ENCODE measurements at places on chromosomes 12 and 14. TPM values are rescaled to one million over a fixed set of nuclear protein-coding genes. Genes with fewer than 3 reads are reported as not detected.

The RAD9B gene
- total RNA-seq: 1.2 TPM

The MYH7 gene
- not detected for total RNA-seq

The TSPAN9 gene
- 35.8 TPM for total RNA-seq

The KRT7 gene
- 382 TPM for total RNA-seq

The MSRB3 gene
- total RNA-seq: 136 TPM

- peaks cover 6% of the 10 kb centered on the region for H3K27me3 ChIP-seq
- peak overlapping the region; percentile 98 for H3K27ac ChIP-seq
- H3K4me1 ChIP-seq: peaks cover 87% of the 10 kb centered on the region
- H3K36me3 ChIP-seq: peaks cover 64% of the 10 kb centered on the region
These were observed 53.8 kb downstream of the SSH1 start for GRCh38 chr12:108803428-108804105.

DNA sequence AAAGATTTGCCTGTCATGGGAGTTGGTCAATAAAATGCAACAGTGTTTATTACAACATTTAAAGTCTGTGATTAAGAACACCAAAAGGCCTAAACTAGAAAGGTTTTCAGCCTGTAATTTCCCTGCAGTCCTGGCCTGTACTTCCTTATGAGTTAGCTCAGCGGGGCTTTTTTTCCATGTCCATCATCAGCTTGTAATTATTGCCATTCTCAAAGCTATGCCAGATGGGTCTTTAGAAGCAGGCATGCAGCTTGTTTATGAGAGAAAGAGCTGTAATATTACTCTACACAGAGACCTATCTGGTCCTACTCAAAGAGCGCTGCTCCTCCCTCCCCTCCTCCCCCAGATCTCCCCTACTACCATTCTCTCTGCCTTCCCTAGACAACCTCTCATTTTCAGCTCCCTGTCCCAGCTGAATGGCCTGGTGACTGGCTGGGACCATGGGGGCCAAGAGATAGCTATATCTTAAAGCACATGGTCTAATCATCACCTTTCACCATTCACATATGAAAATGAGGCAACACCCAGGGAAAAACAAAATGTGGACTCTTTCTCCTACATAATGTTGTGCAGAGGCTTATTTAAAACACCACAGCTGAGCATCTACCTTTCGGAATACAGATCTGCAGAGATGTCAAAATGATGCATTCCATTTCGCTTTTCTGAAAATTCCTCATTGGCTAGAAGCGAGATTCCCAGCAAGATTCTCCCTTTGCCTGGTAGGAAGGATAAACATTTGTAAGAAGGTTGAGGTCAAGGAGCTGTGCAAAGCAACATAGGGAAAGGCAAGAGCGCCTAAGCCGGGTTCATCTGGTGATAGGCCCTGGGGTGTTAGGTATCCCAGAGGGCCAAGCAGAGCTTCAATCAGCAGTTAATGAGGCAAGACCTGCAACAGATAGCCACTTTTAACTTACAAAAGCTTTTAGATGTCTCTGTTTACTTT, 209.7 kb upstream of the CDKN3 start:
- no peaks in the 10 kb centered on the region for H3K36me3 ChIP-seq
- H3K4me1 ChIP-seq: peaks cover 28% of the 10 kb centered on the region
- no peak overlapping the region for H3K4me3 ChIP-seq
- no peaks in the 10 kb centered on the region for H3K27me3 ChIP-seq
- H3K27ac ChIP-seq: no peak overlapping the region

DNA sequence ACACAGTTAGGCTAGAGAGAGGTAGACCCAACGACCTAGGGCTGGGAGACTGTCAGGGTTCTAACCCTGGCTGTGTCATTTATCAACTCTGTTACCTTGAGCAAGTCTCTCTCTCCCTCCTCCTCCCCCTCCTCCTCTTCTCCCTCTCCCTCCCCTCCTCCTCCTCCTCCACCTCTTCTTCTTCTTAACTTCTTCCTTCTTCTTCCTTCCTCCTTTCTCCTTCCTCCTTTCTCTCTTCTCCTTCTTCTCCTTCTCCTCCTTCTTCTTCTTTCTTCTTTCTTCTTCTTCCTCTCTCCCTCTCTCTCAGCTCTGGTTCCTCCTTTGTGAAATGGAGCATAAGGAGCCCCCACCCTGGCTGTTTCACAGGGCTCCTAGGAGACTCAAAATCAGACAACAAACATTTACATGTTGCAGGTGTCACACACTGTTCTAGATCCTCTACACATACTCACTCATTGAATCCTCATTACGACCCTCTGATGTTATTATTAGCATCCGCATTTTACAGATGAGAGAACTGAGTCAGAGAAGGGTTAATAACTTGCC, 2.2 kb upstream of the KCNH3 start:
- no peak for DNase-seq
- H3K4me3 ChIP-seq: no peak overlapping the region
- peaks cover 27% of the 10 kb centered on the region for H3K4me1 ChIP-seq
- peaks cover 23% of the 10 kb centered on the region for H3K27me3 ChIP-seq
- H3K27ac ChIP-seq: no peak overlapping the region

DNA sequence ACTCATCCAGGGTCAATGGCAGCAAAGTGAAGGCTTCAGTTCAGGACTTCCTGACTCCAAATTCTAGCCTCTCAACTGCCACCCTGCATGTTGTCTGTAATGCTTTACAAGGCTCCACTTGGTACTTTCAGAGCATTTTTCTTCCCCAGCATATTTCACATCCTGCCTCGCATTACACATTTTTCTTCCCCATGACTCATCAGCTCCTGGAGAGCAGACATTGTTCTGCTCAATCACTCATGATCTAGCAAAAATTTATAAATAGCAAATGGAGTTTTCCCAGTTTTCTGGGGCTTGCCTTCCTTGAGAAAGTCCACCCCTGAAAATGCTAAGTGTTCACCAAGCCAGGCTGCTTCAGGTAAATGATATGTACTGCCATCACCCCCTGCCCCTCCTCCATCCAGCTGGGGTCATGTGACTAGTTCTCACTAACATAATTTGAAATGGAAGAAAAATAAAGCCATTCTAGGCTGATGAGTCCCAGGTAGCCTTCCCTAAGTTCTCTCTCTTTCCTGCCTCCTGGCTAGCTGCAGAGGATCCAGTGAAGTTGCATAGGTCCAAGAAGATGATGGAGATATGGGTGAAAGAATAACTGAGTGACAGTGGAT, 69.4 kb downstream of the ARMH4 start:
- H3K36me3 ChIP-seq: no peaks in the 10 kb centered on the region
- H3K4me3 ChIP-seq: peak overlapping the region; percentile 67
- peak overlapping the region; percentile 97 for H3K27ac ChIP-seq
- DNase-seq: peak; percentile 78

DNA sequence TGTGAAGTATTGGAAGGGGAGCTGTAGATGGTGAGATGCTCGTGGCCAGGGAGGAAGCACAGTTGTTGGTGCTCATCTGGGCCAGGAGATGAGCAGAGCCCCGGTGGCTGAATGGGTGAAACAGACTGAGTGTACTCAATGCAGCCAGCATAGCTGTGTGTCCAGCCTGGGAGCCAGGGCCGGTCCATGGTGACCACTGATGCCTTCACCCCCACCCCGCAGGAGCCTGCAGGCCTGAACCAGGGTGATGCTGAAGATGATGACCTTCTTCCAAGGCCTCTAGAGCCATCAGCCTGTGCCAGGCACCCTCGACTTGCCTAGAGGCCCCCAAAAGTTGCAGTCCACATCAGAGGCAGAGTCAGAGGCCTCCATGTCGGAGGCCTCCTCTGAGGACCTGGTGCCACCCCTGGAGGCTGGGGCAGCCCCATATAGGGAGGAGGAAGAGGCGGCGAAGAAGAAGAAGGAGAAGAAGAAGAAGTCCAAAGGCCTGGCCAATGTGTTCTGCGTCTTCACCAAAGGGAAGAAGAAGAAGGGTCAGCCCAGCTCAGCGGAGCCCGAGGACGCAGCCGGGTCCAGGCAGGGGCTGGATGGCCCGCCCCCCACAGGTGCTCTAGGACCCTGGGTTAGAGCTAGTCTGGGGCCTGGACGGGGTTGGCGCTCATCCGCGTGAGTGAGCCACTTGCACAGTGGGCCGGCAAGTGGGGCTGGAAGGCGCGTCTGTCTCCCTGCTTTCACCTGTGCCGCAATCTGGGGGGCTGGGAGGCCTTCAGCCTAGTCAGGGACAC, 3.0 kb downstream of the TNFAIP2 start:
- H3K4me1 ChIP-seq: peaks cover 37% of the 10 kb centered on the region
- no peak overlapping the region for H3K27ac ChIP-seq
- H3K36me3 ChIP-seq: no peaks in the 10 kb centered on the region
- no peak overlapping the region for H3K4me3 ChIP-seq

GRCh38 chr12:51911788-51912711, 4.7 kb downstream of the ACVRL1 start:
- H3K27me3 ChIP-seq: peaks cover 4% of the 10 kb centered on the region
- no peaks in the 10 kb centered on the region for H3K36me3 ChIP-seq
- H3K27ac ChIP-seq: 0 out of 2 replicates have a peak overlapping the region, but pooled peaks have one; percentile 3
- H3K4me1 ChIP-seq: peaks cover 37% of the 10 kb centered on the region
- H3K4me3 ChIP-seq: no peak overlapping the region

DNA sequence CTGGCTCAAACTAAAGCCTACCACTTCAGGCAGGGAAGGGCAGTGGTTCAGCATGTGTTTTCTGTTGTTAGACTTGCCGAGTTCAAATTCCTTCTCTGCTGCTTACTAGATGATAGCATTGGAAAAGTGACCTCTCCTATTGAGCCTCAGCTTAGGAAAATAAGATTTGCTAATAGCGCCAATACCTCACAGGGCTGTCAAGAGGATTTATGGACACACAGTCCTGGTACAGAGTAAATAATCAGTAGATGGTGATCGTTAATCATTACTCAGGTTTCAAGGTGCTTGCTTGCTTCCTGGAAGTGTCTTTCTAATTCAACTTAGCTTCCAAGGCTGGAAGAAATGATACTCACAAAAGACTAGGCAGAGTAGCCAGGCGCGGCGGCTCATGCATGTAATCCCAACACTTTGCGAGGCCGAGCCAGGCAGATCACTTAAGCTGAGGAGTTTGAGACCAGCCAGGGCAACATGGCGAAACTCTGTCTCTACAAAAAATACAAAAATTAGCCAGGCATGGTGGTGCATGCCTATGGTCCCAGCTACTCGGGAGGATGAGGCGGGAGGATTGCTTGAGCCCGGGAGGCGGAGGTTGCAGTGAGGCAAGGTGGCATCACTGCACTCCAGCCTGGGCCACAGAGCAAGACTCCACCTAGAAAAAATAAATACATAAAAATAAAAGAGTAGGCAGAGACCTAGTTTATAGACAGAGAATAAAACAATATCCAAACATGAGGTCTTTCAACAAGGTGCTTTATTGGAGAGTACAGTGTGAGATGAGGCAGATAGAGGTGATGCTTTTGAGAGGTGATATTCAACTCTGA, 6.0 kb downstream of the PLA2G1B start:
- DNase-seq: no peak
- peaks cover 15% of the 10 kb centered on the region for H3K27me3 ChIP-seq
- H3K4me1 ChIP-seq: peaks cover 19% of the 10 kb centered on the region
- H3K36me3 ChIP-seq: no peaks in the 10 kb centered on the region
- H3K4me3 ChIP-seq: no peak overlapping the region

- peak overlapping the region; percentile 91 for H3K4me3 ChIP-seq
- DNase-seq: no peak
- H3K36me3 ChIP-seq: peaks cover 14% of the 10 kb centered on the region
- peak overlapping the region; percentile 93 for H3K27ac ChIP-seq
These were observed 505 bp upstream of the HEBP1 start for GRCh38 chr12:13000616-13000924.

DNA sequence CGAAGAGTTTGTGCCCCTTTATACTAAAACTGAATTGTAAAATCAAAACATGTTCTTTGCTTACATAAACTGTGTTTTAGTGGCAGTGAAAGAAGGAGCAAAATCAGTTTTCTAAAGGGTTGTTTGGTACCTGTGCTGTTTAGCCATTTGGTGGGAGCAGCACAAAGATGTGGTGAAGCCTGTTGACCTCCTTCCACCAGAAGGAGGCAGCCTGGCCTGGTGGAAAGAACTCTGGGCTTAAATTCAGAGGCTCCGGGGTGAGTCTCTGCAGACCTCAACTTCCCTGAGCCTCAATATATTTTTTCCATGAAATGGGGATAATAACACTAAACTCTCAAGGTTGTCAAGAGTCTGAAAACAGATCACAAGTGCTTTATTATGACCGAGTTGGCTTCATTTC, 502.5 kb downstream of the VRK1 start:
- H3K36me3 ChIP-seq: no peaks in the 10 kb centered on the region
- H3K27me3 ChIP-seq: peaks cover 4% of the 10 kb centered on the region
- H3K4me3 ChIP-seq: no peak overlapping the region

DNA sequence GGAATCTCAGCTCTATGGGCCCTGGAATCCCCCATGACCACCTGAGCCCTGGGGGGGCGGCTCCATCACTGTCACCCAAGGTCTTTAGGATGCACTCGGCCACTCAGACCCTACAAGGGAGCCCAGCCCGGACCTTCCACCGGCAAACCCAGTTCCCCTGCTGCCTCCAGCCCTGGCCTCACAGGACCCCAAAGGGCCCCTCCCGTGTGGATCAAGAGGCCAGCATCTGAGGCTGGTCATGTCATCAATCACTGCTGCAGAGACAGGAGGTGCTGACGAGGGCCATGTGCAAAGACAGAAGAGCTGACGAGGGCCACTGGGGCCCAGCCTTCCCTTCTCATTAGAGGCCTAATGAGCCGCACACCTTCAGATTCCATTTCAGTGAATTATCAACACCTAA, 39.0 kb upstream of the SFSWAP start:
- DNase-seq: no peak
- no peak overlapping the region for H3K27ac ChIP-seq
- H3K27me3 ChIP-seq: peaks cover 10% of the 10 kb centered on the region
- H3K4me3 ChIP-seq: no peak overlapping the region

DNA sequence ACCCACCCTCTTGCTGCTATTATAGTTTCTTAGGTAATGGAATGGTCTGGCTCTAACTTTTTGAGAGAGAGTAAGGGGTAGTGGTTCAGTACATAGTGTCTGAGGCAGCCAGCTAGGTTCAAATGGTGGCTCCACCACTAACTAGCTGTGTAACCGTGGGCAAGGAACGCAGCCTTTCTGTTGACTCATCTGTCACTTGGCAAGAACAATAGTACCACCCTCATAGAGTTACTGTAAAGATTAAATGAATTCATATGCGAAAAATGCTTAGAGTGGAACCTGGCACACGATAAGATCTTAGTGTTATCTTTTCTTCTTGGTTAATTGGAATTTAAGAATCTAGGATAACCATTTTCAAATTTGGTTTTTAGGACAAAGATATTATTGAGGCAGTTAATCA, 14.0 kb downstream of the CCDC62 start:
- H3K4me1 ChIP-seq: peaks cover 28% of the 10 kb centered on the region
- no peaks in the 10 kb centered on the region for H3K36me3 ChIP-seq
- H3K4me3 ChIP-seq: no peak overlapping the region
- no peak overlapping the region for H3K27ac ChIP-seq
- H3K27me3 ChIP-seq: peaks cover 1% of the 10 kb centered on the region
- DNase-seq: peak; percentile 32

Measured in HFFc6 (cell line).